ENCODE measurements at places on chromosomes 12 and 14. TPM values are rescaled to one million over a fixed set of nuclear protein-coding genes. Genes with fewer than 3 reads are reported as not detected.

DNA sequence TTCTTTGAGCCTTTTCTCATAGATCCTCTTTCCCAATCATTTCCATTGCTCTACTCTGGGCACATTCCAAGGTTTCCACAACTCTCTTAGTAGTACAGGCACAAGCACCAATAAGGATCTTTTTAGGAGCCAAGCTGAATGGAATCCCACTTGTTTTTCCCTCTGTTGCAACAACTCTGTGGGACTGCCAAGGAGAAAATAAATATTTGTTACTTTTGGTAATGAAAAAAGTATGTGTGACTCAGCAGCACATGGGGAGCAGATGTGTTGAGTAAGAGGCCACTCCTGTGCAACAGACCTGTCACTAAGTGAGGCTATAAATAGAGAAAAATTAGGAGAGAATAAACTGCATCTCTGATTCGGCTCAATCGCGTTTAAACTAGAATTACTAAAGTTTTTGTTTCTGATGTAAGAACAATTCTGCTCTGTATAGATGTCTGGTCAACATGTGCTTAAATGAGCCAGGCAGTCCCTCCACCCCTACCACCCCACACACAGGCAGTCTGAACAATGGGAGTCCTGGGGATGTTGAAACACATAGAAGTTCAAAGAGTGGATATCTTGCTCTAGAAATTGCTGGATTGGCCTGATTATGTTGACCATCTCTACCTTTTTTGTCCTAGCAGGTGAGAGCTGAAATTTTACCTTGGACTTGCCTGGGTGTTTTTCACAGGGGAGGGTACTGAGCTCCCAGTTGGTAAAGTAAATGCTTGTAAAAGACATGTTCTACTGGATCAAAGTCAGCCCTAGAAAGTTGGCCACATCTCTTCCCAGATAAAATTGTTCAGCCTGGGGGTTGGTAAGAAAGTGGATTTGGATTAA, 244.3 kb upstream of the NOVA1 start:
- H3K27ac ChIP-seq, result no peak overlapping the region
- no peaks in the 10 kb centered on the region for H3K27me3 ChIP-seq
- H3K4me1 ChIP-seq, result no peaks in the 10 kb centered on the region

KLRB1 gene
- not detected for total RNA-seq

DNA sequence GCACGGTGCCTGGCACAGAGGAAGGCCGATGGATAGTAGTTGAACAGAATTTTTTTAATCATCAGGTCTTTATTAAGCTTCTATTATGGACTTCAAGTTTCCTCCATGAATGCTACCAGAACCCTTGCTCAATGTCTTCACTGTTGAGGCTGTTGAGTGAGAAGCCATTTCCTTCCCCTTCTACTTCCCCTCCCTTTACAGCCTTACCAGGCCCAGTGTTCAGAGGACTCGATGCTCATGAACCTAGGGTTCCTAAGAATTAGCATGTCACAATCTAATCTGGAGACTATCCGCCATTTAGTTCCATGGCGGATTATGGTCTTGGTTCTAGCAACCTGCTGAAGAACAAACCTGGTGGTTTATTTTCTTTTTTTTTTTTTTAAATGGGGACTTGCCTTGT, 17.7 kb downstream of the ETV6 start:
- H3K27me3 ChIP-seq, result no peaks in the 10 kb centered on the region
- peaks cover 52% of the 10 kb centered on the region for H3K4me1 ChIP-seq
- H3K4me3 ChIP-seq, result no peak overlapping the region
- DNase-seq, result no peak

KRT6A gene
- total RNA-seq, result not detected

HCFC2 gene
- 8.6 TPM for total RNA-seq

L3HYPDH gene
- 20.8 TPM for total RNA-seq

DNA sequence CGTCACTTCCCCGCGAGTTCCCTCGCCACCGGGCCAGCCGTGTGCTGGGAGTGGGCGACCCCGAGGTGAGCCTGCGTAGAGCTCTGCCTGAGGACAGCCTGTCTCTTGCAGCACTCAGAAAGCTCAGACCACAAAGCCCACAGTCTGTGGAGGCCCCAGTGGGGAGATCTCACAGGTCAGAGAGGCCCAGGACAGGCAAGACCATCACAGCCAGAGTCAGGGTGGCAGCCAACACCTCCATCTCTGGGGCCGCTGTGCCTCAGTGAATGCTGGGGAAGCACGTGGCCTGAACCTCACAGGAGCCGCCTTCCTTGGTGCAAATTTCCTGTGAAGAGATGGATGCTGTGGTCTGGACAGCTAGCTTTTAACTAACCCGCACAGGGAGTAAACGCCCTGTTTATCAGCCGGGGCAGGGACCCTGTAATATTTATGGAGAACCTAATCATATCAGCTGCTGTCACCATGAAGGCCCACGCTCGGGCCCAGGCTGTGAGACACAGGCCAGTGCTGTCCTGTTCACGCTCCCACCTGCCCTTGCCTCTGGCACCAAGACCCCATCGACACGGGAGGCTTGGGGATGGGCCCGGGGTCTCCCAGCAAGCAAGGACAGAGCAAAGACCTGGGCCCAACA, 56.9 kb downstream of the CDC42BPB start:
- no peaks in the 10 kb centered on the region for H3K36me3 ChIP-seq
- H3K4me3 ChIP-seq, result no peak overlapping the region
